NCI-H187 (cell line): ENCODE measurements at places on chromosomes 2 and 18.

DNA sequence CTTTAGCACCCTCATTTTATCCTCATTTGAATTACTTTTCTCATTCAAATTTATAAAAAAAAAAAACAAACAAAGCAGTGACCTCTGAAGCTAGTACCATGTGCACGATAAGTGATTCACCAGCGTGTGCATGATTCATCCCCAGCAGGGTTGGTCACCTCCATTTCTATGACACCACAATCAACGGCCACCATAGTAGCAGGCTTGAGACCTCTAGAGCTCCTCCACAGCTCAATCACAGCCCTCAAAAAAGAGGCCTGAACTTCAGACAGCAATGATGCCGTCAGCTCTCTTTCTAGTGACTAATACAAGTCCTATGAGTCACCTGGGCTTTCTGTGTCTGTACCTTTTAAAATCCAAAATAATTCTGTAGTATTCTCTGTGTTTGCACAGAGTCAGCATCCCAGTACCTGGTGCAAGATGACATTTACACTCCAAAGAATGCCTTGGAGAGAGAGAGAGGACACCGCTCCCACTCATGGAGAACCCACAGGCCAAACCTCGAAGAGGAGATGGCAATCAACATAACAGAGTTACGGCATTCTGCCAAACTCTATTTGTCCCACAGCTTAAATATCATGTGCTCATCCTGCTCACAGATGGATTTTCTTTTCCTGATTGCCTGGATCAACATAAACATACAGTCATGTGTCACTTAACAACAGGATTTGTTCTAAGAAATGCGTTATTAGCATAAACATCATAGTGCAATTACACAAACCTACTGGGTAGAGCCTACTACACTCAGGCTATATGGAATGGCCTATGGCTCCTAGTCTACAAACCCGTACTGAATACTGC is 58.7 kb downstream of the L3MBTL4 start:
- no peak for DNase-seq

GRCh38 chr2:165287094-165287778 is 48.0 kb downstream of the SCN2A start:
- DNase-seq, result no peak

- no peak for DNase-seq
Measured at GRCh38 chr2:241615522-241616052, 21.4 kb downstream of the THAP4 start.

DNA sequence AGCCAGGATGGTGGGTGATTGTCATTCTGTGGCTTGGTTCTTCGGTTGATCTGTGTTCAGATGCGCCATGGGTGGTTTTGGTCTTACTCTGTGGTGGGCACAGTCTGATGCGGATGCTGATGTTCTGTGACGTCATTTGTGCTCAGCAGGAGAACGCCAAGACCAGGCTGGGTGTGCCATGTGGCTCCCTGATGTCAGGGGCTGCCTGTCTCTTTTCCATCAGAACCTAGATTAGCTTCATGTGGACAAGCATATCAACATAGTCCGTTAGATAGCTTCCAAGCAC is 100.6 kb upstream of the ARL4C start:
- DNase-seq, result no peak

DNA sequence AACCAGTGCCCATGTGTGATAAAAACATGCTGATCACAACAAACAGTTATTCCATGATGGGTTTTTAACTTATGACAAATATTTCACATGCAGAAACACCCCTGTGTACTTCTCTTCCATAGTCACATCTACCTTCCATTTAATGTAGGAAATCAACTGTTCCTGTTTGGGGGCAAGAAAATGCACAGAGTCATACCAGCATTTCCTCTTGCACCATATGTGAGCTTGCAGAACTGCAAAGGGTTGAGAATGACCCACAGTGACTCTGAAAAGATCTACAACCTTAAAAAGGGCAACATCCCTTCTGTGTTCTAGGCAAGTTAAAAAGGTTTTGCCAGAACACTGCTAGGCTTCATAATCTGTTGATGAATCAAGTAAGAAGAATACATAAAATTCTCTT is 9.9 kb downstream of the BMP10 start:
- no peak for DNase-seq
